ENCODE measurements at places on chromosomes 3 and 15. TPM values are rescaled to one million over a fixed set of nuclear protein-coding genes. Genes with fewer than 3 reads are reported as not detected.

- no peak for DNase-seq
Measured at GRCh38 chr15:46251903-46252302, 617.1 kb downstream of the SQOR start.

- no peak for DNase-seq
Measured at GRCh38 chr15:49435174-49435573, 12.1 kb downstream of the FGF7 start.

Gene DAG1
- 138 TPM for total RNA-seq

Gene CDAN1
- total RNA-seq: 15.0 TPM

Gene SLMAP
- 70.4 TPM for total RNA-seq

Gene HESX1
- total RNA-seq: 9.0 TPM
